AG04450 (cell line): ENCODE measurements at places on chromosomes 1 and 21. TPM values are rescaled to one million over a fixed set of nuclear protein-coding genes. Genes with fewer than 3 reads are reported as not detected.

The ERICH3 gene
- polyA plus RNA-seq = not detected in 2 replicates

The CLIC4 gene
- 412 and 561 TPM in 2 replicates for polyA plus RNA-seq

The APH1A gene
- 117 and 121 TPM in 2 replicates for polyA plus RNA-seq

The LRRC39 gene
- polyA plus RNA-seq = 0.32 and 0.45 TPM in 2 replicates

The FAM151A gene
- not detected in 2 replicates for polyA plus RNA-seq

The LMOD1 gene
- 41.1 and 52.6 TPM in 2 replicates for polyA plus RNA-seq

The HSPA6 gene
- 0.27 and 0.63 TPM in 2 replicates for polyA plus RNA-seq

The STIL gene
- polyA plus RNA-seq = 3.5 and 6.4 TPM in 2 replicates

The PADI3 gene
- polyA plus RNA-seq = 0.05 TPM in 1 of 2 replicates, not detected in the other

The WNT3A gene
- not detected in 2 replicates for polyA plus RNA-seq

The C1orf94 gene
- polyA plus RNA-seq = 0.10 and 0.17 TPM in 2 replicates
